ENCODE measurements at places on chromosomes 12 and 14.

DNA sequence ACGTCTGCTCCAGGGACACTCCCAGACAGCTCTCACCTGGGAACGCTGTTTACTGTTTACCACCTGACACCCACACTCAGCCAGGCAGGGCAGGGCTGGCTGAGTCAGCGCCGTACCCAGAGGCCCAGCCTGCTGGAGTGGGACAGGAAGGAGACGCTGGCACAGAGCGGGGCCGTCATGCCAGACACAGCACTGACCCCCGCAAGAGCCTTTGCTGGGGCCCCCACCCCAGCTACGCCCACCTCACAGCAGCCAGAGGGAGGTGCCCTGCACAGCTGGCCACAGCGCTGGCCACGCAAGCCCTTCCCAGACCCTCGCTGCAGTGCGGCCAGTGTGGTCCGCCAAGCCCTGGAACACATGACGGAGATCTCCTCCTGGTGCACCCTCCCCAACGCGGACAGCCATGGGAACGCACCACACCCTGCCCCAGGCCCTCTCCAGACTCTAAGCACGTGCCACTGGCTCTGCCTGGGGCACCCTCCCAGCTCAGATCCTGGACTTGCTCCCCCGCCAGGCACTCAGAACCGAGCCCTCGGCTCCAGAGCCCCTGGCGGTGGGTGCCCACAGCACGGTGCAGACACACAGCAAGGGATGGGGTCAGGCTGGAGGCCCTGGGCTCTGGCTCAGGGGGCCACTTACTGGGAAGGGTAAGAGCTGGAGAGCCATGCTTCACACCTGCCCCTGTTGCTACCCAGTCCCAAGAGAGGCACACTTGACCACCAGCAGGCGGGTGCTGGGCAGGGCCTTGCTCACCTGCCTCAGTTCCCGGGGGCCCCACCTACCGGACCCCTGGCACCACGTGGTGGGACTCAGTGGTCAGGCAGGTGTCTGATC, 5.7 kb downstream of the AHNAK2 start:
- peak; percentile 65 for DNase-seq

GRCh38 chr14:102249041-102249440, 55.9 kb downstream of the MOK start:
- DNase-seq: no peak

DNA sequence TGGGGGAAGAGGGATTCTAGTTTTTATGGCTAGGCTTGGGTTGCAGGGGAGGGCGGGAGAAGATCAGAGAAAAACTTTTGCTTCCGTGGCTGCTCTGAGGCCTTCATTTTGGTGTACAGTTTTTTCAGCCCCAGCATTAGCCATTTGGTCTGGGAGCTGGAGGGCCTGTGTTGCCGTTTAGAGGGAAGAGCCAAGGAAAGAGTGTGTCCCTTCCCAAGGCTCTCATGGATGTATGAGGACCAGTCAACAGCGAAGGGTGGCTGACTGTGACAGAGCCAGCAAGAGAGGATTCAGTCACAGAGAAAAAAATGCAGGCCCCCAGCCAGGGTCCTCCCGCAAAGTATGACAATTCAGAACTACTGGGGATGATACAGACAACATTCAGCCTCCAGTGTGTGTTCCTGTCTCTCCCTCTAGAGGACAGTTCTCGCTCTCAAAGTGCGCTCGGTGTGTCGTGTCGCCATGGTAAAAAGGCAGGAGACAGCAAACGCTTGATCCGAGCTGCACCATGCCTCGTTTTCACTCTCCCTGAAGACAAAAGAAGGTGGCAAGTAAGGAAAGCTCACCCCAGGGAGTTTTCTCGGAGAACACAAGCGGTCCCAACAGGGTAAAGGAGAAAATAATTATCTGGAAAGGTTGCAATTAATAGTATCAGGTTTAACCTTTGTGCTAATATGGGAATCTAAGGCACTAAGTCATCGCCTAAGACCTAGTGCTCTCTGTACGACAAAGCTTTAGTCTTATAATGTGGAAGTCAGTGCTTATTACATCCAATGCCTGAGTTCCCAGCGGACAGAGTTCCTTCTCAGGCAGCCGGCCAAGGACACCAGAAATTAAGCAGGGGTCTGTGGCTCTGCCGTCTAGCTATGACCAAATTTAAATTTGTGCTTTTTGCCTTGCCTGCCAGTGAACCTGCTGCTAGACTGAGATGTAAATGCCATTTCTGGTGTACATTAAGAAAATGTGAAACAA, 157.3 kb upstream of the PLXNC1 start:
- no peak for DNase-seq

DNA sequence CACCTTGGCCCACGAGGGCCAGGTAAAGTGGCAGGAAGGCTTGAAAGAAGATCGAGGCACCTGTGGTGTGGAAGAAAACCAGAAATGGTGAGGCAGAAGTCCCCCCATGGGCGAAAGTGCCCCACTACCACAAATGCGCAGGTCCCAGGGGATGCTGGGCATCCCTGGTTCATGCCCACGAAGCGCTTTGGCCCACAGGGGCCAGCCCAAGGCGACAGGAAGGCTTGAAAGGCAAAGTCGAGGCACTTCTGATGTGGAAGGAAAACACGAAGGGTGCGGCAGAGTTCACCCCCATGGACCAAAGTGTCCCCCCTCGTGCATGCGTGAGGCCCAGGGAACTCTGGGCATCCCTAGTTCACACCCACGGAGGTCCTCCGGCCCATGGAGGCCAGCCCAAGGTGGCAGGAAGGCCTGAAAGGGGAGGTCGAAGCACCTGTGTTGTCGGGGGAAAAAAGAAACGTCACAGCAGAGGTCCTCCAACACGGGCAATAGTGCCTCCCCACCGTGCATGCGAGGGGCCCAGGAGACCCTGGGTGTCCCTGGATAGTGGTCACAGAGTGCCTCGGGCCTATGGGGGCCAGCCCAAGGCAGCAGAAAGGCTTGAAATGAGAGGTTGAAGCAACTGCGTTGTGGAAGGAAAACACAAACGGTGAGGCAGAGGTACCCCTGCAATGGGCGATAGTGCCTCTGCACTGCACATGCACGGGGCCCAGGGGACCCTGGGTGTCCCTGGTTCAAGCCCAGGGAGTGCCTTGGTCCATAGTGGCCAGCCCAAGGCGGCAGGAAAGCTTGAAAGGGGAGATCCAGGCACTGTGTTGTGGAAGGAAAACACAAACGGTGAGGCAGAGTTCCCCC, 373.9 kb downstream of the ALG10 start:
- peak; percentile 28 for DNase-seq

DNA sequence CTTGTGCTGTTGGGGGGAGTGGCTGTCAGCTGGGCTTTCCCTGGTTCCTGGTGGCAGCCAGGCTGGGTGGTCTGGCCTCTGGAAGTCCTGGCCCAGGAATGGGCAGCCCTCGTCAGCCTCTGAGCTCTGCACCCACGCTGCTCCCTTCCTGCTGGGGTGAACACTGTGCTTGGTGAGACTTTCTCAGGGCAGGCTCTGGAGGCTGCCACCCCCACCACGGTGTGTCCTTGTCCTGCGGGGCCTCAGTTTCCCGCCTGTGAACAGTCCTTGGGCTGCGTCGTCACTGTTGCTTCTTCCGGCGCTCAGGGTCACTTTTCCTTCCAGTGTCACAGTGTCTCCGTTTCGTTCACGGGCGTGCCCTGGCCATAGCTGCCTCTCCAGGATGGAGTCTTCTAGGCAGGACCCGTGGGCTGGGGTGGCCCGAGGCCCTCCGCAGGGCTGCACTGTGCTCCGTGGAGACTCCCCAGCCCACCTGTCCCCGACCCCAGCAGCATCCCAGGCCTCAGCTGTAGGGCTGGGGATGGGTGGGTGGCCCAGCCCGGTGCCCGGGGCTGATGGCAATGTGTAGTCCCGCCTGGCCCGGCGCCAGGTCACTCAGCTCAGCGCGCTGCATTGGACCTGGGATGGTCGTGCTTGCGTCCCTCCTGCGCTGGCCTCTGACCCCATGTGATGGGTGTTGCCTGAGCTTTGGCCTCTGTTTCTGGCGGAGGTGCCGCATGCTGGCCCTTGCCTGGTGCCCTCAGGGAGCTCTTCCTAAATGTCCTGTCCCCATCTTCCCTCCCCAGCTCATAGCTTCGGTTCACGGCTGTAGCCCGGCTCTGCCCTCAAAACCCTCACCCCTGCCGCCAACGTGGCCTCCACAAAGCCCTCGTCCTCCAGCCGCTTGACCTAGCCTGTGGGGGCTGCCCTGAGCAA, 6.8 kb downstream of the KIF26A start:
- peak; percentile 72 for DNase-seq

DNA sequence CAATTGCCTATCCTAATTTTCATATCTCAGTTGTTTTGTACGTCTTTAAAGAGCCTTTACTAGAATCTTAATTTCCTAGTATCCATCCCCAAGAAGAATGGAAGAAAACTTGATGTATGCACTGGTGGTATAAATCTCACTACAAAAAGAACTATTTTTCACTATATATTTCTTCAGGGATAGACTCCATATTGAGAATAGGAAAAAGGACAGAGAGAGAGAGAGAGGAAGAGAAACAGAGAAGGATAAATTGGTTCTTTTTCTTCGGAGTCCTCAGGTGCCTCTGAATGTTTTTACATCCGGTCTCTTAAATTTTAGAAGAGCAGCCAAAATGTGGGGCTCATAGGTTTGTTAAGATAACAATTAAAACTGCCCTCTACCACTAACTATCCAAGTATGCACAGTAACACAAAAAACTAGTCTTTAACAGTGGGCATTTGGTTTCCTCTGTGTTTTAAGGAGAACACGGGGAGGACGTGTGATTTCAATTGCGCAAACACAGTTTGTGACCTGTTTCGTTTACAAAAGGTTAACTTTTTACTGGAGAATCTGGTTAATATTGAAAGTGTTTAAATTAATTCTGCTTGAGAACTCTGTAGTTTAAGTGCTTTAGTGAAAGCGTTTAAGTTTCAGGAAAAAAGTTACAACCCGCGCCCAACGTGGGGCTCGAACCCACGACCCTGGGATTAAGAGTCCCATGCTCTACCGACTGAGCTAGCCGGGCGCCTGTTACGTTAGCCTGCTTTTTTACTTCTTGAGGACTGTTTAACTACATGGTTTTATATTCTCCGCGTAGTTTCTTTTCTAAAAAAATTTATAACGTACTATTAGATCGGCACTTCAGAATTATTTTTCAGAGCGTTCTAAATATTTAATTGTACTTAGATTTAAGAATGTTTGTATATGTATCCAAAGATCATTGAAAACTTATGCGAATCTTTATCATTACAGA, 5.1 kb upstream of the PSMA3 start:
- peak; percentile 81 for DNase-seq

- no peak for DNase-seq
These were observed 248.9 kb downstream of the SLC16A7 start for GRCh38 chr12:59844750-59845149.

- no peak for DNase-seq
These were observed 47.7 kb downstream of the SLC16A7 start for GRCh38 chr12:59643550-59643949.

- no peak for DNase-seq
These were observed 193.6 kb upstream of the NUDT4 start for GRCh38 chr12:93183940-93184671.

DNA sequence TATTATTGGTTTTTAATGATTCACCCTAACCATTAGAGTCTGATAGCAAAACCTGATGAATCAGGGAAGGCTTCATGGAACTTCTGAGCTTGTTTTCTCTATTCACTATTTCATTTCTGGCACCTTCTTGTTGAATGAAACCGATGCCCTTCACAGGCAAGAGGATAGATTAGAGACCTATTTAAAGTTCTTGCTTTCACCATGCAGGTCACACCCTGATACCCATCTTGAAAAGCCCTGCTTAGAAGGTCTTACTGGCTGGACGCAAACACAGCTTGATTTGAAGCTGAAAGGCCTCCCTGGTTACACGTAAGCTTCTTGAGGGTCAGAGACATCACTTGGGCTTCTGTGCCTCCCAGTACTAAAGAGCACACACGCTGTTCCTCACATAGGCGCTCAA, 29.2 kb downstream of the TMEM229B start:
- DNase-seq: no peak
